Osteoblast (primary cell): ENCODE measurements at places on chromosomes 3 and 15.
A peak's percentile ranks its signal among the peaks of the same experiment; 100 is the strongest.

DNA sequence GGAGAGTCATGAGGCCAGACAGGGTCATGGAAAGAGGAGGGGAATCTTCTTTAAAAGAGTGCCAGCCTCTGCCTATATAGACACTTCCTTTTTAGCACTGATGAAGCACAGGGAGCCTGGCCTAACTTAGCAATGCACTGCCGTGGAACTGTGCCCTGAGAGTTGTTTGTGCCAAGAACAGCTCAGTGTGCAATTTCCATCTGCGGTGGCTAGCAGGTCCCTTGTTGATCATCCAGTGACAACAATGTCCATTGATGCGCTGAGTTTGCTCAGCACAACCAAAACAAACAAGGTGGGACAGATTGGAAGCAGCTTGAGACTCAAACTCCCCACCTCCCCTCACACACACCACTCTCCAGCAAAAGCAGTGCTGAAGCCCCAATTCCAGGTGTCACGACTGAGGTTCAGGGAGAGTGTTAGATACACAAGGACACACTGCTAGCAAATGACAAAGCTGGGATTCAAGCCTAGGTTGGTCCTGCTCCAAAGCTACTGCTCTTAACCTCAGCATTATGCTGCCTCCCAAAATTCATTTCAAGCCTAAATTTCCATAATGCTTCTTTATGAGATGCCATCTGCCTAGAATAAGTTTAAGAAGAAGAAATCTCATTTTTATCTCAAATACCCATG lies 316.6 kb upstream of the UBE2E2 start:
- no peak for DNase-seq

DNA sequence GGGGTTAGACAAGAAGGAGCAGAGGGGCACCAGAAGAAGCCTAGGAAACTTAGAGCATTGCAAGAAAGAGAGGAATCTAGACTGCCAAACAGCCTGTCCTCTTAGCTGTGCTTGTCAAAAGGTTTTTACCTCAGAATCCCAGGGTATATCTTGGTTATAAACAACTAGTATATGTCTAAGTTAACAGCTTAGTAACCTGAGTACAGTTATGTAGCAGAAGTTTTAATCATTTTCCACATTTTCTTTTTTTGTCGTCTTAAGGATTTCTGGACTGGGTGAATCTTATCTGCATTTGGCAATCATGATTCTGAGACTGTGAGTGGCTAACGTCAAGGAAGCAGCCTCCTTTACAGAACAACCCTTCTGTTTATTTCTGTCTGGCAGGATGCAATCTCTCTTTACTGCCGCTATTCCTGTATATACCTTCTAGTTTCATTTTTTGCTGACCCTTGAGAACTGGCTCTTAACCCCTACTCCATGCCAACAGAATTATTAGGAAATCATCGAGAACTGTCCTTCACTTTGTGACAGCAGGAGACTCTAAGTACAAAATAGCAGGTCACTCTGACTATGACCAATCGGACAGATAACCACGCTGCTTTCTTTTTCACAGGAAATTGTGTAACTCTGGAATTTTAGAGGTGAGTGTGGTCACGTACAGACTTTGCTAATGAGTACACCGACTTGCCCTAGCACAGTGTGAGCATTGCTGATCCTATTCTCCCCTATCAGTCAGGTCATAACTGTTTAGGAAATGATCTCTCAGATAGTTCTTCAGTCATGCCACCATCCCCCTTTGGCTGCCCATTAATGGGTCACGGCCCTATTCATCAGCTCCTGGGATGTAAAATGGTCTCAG lies 3.3 kb upstream of the CP start:
- peak; percentile 77 for DNase-seq

GRCh38 chr15:41493205-41493901 lies at the start of gene ITPKA:
Gene ITPKA, plus strand, starts transcription at chr15:41493874. Its CDS starts 54 bp downstream, at chr15:41493928.
- DNase-seq = peak; percentile 96

- DNase-seq = peak; percentile 56
Observed at GRCh38 chr15:68281008-68281407, 3.5 kb downstream of the FEM1B start.

GRCh38 chr3:27141668-27142067 lies 227.5 kb downstream of the NEK10 start:
- DNase-seq = no peak

- no peak for DNase-seq
Observed at GRCh38 chr3:10232137-10232536, 16.1 kb upstream of the TATDN2 start.

GRCh38 chr3:123750209-123750608 lies 133.9 kb downstream of the MYLK start:
- DNase-seq = no peak

DNA sequence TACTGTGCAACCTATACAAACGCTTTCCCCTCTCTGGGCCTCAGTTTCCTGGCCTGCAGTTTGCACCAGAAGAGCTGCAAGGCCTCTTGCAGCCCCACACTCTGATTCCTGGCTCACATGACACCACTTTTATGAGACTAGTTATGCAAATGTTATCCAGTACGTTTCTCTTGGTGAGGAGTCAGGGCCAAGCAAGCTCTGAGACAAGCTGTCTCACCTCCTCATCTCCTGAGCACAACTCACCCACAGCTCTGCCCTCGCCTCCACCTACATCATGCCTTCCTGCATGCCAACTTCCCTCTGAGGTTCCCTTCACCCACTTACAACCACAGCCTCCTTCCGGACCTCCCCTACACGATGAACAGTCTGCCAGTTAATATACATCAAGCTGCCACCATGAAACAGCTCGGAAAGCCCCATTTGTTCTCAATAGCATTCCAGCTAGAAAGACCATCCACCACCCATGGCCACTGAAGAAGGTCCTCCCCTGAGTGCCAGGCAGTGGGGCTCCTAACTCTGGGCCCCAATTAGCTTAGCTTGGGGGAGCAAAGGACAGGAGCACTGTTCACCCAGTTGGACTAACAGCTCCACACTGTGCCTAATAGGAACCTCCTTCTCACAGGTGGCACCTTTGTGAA lies 25.0 kb downstream of the CRYGS start:
- no peak for DNase-seq

- peak; percentile 62 for DNase-seq
Observed at GRCh38 chr15:52503788-52504496, 24.7 kb downstream of the MYO5A start.

- DNase-seq = peak; percentile 37
Observed at GRCh38 chr3:4758249-4758860, 220.9 kb upstream of the BHLHE40 start.

- no peak for DNase-seq
Observed at GRCh38 chr3:12027184-12027846, 23.1 kb downstream of the SYN2 start.

DNA sequence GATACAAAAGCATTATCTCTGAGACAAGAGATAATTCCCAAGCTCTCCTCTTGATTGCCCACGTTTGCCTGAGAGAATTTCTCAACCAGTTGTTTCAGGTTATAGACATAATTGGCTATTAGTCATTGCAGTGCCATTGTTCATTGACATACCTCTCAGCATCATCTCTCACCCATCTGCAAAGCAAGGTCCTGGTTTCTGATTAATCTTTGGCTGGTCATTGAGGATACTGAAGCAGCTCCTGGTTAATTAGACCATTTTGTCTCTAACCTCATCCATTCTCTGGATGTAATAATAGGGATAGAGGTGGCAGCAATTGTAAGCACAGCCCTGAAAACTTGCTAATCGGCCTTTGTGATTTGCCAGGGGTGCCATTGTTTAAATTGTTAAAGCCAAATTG lies 104.2 kb downstream of the CNTN6 start:
- DNase-seq = no peak

- DNase-seq = no peak
Observed at GRCh38 chr15:57282686-57283085, 93.6 kb upstream of the CGNL1 start.

DNA sequence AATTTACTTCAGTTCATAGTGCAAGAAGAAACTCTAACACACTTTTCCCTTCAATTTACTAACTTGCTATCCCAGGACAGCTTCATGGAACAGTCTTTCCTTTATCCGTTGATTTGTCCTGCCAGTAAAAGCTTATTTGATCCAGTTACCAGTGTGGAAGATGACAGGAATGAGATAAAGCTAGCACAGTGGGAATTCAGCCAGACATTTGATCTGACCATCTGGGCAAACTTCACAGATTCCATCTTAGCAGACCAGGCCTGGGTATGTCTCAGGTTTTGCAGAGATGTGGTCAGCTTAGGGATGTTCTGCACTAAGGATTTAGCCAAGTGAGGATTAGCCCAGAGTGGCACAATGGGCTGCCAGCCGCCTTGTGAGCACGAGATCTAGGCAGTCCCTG lies 19.7 kb downstream of the CEMIP start:
- no peak for DNase-seq

DNA sequence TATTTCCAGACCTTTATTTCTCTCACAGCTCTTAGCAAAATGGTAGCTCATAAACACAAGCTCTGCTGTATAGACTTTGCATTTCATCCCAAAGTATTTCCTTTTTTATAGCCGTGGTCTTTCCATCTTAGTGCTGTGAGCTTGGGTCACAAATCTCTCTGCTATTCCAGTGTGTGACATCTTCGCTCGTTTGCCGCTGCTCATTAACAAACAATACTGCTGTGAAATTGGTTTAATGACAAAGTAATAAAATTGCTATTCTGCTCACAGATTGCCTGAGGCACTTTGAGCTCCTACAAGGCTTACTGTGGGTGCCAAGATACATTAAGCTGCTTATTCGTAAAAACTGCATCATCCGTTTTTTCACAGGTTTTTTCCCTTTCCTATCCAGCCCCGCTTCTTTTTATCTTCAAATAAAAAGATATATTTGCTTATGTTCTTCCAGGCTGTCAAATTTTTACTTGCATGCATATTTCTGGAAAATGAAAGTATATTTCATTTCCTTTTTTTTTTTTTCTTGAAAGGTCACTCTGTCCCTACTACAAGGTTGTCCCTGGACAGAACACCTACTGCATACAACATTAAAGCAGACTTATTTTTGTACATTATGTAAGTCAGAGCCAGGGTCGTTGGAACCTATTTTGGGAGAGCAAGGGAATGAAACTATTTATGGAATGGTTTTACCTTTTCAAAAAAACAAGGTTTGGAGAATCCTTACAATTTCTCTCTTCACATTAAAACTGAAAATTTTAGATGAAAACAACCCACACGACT lies 174.5 kb downstream of the MEIS2 start:
- DNase-seq = no peak

GRCh38 chr15:52788099-52788986 lies 1.8 kb downstream of the ONECUT1 start:
- DNase-seq = peak; percentile 84
